Activated CD4-positive, alpha-beta memory T cell treated with anti-CD3 and anti-CD28 coated beads for 36 hours (primary cell): ENCODE measurements at places on chromosomes 11 and 22. TPM values are rescaled to one million over a fixed set of nuclear protein-coding genes. Genes with fewer than 3 reads are reported as not detected.

Gene LDHAL6A
- 0.19 TPM for total RNA-seq

Gene ELP4
- total RNA-seq, result 18.3 TPM

Gene RIMBP3C
- 0.46 TPM for total RNA-seq

Gene CLTCL1
- total RNA-seq, result 1.6 TPM

Gene KCNK4
- total RNA-seq, result 0.34 TPM

Gene SCGB1C1
- not detected for total RNA-seq

Gene FAM83F
- total RNA-seq, result 0.26 TPM

Gene CLDN5
- total RNA-seq, result 0.17 TPM

Gene GPHA2
- not detected for total RNA-seq

Gene OR2AG2
- not detected for total RNA-seq

Gene BAIAP2L2
- total RNA-seq, result 1.6 TPM

Gene PLAAT4
- 35.7 TPM for total RNA-seq

Gene INPP5J
- total RNA-seq, result 0.14 TPM

Gene SLC22A8
- not detected for total RNA-seq

Gene UBE2L3
- 52.4 TPM for total RNA-seq

Gene RCOR2
- total RNA-seq, result 0.21 TPM
